ENCODE measurements at places on chromosomes 1 and 21. TPM values are rescaled to one million over a fixed set of nuclear protein-coding genes. Genes with fewer than 3 reads are reported as not detected.

SOX13 gene
- 20.9 TPM for total RNA-seq

SH3BP5L gene
- 21.6 TPM for total RNA-seq

NENF gene
- total RNA-seq = 73.9 TPM

LCE3E gene
- not detected for total RNA-seq

FAM163A gene
- total RNA-seq = not detected

TNFSF4 gene
- 0.08 TPM for total RNA-seq

POLR3GL gene
- 11.9 TPM for total RNA-seq

OR6K6 gene
- not detected for total RNA-seq

OR2T29 gene
- total RNA-seq = not detected

RXFP4 gene
- not detected for total RNA-seq

NFIA gene
- total RNA-seq = 9.8 TPM

OPRD1 gene
- not detected for total RNA-seq

SMG5 gene
- total RNA-seq = 43.0 TPM

PTGER3 gene
- total RNA-seq = not detected

TBX15 gene
- 0.05 TPM for total RNA-seq

FCRL5 gene
- total RNA-seq = not detected

DOP1B gene
- 5.2 TPM for total RNA-seq

GBP4 gene
- not detected for total RNA-seq

RPTN gene
- total RNA-seq = not detected

SPATA45 gene
- total RNA-seq = not detected
